ENCODE measurements at places on chromosomes 12 and 14.

- no peak for DNase-seq
These were observed 333.7 kb upstream of the OR4E1 start for GRCh38 chr14:22007363-22007762.

- DNase-seq = no peak
These were observed 57.1 kb downstream of the DYRK2 start for GRCh38 chr12:67705394-67706370.

DNA sequence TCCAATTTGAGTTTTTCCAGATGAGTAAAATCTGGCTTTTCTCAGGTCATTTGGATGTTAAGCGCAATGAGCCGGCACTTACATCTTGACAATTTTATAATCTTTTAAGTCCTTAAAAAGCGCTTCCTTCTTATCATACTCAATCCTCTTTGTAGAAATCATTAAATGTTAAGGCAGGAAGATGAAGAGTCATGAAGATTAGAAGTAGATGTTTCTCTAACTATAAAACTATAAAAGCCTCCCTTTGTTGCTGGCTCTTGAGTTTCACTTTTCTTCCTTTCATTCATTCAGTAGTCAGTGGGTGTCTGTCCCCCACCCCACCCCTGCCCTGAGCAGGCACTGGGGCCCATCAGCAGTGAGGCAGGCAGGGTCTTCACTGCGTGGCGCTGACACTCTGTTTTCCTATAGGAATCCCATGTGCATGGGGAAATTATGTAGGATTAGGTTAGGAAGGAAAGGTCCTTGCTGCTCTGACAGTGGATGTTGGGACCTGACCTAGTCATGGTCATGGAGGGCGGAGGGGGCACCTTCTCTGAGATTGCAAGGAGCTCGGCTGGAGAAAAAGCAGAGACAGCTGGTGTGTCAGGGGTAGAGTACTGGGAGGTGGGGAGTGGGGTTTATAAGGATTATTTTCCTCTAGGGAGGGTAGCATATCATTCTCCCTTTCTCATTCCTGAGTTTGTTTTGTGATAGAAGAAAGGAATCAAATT lies 65.8 kb downstream of the CCDC92 start:
- DNase-seq = no peak

- DNase-seq = no peak
These were observed 189.2 kb upstream of the C14orf180 start for GRCh38 chr14:104390221-104390931.

- no peak for DNase-seq
These were observed 58.9 kb downstream of the USP15 start for GRCh38 chr12:62319058-62319457.

DNA sequence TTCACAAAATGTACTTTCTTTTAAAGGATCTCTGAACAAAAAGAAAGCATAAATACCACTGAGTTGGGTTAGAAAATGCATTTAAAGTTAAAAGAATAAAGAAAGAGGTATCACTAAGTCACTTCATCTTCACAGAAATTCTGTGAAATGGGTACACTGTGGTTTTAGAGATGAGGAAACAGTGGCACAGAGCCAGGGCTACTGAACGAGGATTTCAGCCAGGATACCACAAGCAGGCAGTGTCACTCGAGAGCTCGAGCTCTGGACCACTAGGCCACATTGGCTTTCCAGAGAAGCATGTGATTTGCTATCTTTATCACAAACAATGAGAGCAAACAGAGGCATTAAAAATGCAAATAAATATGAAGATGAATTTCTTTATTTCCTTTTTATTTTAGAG lies 51.0 kb downstream of the WDHD1 start:
- no peak for DNase-seq

DNA sequence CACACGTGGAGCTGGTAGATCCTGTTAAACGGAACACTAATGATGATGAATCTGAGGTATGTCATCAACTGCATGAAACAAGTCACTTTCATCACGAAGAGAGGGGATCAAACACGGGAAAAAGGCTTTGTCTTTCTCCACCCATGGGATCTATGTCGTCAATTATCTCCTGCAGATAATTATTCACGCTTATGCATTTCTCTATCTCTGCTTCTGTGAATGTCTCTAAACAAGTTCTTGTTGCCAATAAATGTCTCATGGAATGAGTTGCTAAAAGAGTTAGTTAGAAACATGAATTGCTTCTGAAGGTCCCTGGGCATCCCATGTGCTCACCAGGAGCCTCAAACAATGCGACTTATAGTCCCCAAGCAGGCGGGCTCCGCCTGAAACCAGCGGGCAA lies 1228.2 kb upstream of the TMEM132C start:
- no peak for DNase-seq

DNA sequence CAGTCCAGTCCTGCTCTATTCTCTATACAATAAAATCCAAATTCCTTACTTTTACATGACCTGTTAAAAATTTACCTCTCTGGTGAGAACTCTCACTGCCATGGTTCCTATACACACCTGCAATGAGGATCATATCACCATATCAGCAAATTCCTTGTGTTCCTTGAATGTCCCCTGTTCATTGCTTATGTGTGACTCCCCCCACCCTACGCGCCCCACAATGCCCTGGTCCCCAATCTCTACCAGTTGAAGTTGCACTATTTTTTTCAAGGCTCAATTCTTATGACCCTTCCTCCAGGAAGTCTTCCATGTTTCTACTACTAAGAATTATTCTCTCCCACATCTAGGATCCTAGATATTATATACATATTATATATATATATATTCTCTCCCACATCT lies 82.2 kb upstream of the NEDD1 start:
- no peak for DNase-seq

DNA sequence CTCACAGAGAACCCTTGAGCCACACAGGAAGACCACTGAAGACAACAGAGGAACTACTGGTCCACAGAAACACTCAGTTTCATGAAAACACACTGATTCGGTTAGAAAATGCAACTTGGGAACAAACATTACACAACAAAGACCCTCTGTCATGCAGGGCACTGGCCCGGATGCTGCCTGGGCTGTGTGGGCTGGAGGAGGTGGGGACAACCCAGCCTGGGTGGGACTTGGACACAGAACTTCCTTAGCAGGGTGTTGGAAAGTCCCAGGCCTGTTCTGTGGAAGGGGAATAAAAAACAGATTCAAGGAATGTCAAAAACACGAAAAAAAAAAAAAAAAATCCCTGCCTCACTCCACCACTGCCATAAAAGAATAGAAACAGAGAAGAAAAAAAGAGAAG lies 181.0 kb downstream of the MON2 start:
- no peak for DNase-seq

DNA sequence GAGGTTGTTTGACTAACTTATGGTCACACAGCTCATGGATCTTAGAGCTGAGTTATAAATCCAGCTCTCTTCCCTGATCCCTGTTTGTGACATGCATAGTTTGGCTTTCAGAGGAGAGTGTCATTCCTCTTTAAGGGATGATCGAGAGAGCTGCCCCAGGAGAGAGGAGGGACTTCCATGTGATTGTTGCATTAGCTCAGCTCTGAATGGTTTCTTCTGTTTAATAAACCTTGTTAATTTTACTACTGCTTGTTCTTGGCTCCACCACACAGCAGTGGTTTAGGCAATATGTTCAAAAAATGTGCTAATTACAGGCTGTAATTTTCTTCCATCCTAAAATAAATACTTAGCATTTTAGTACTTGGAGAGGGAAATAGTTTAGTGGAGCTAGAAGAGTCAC lies 152.5 kb downstream of the C12orf75 start:
- no peak for DNase-seq
